Stimulated activated CD8-positive, alpha-beta memory T cell treated with anti-CD3 and anti-CD28 coated beads, Interleukin-2, amount 100 ng/mL, for 1 hour (primary cell): ENCODE measurements at places on chromosomes 5 and 9.

DNA sequence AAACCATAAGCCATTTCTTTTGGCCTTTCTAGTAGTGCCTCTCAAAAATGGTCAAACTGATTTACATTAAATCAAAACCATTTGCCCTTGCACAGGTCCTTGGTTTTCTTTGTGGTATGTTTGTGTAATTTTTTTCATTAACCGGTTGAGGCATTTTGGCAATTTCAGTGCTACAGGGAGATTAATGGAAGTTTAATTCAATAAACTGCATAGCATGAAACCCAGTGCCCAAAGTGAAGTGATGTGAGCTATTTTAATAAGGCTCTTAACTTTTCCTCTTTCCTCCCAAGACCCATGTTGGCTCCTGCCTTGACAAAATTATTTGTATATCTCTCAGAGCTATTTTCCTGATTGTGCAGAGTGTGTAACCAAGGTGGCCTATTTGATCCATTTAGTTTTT is 326.2 kb upstream of the SEMA6A start:
- no peak for DNase-seq

DNA sequence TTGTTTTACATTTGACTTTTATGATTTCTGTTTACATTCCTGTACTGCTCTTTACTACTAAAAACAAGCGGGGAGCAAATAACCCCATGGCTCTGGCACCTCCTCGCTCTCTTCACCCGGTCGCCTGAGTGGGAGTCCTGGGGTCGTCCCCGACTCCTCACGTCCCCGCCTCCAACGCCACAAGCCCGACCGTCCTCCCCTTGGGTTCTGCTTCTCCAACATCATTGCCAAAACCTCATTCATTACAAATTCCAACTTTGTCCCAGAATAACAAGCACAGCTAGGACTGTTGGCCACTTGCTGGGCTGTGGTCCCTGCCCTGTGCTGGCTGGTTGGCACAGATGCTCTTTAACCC is 35.1 kb downstream of the MRPL36 start:
- DNase-seq, result no peak

GRCh38 chr5:73027361-73027760 is 71.5 kb downstream of the FCHO2 start:
- no peak for DNase-seq

DNA sequence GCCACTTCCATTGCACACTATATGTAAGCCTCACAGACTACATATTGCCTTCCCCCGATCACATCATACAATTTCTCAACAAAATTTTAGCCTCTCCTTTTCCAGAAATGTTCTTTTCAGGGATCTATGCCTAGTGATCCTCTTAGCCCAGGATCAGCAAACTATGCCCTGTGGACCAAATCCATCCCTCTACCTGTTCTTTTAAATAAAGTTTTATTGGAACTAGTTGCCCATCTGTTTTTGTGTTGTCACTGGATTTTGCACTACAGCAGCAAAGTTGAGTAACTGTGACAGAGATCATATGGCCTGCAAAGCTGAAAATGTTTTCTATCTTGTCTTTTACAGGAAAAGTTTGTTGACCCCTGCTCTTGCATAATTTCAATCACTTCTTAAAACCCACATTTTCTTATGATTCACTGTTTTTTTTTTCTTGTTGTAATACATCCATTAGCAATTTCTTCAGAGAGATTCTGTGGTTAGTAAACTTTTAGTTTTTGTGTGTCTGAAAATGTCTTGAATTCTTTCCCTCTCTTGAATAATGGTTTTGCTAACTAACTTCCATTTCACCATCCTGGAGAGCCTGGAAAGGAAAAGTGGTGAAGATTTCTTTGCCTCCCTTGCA is 7.1 kb downstream of the TXNDC8 start:
- DNase-seq, result no peak

GRCh38 chr5:9356351-9356825 is 189.5 kb downstream of the SEMA5A start:
- DNase-seq, result no peak
